ENCODE measurements at places on chromosomes 1 and 21. TPM values are rescaled to one million over a fixed set of nuclear protein-coding genes. Genes with fewer than 3 reads are reported as not detected.

The RGS13 gene
- polyA plus RNA-seq = 0.71 TPM

DNA sequence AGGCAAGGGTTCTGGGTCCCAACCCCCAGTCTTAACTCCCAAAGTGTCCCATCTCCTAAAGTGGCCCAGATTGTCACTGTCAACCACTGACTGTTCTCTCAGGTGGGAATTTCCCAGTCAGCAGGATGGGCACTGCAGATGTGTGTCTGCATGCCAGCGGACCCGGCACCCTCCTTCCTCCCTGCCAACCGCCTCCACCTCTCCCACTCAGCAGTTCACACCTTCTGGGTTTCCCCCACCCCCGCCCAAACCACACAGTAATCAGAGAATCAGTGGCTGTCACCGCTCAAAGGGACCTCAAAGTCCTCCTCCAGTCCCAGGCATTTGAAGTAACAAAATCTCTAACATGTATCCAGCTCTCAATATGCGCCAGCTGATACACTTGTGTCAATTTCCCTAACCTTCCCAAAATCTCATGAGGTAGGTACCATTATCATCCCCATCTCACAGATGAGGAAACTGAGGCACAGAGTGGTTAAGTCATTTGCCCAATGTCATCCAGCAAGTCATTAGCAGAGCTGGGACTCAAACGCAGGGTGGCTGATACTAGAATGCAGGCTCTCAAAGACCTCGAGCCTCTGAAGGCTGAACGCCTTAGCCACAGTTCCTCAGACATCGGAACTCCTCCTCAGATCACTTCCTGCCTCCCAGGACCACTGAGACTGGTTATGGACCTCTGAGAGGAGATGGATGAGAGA lies 4.8 kb downstream of the RUNX3 start:
- no peak for DNase-seq

GRCh38 chr1:81435175-81435574 lies 365.6 kb upstream of the ADGRL2 start:
- DNase-seq = no peak

- no peak for DNase-seq
Measured at GRCh38 chr1:91584878-91585277, 84.2 kb downstream of the CDC7 start.

DNA sequence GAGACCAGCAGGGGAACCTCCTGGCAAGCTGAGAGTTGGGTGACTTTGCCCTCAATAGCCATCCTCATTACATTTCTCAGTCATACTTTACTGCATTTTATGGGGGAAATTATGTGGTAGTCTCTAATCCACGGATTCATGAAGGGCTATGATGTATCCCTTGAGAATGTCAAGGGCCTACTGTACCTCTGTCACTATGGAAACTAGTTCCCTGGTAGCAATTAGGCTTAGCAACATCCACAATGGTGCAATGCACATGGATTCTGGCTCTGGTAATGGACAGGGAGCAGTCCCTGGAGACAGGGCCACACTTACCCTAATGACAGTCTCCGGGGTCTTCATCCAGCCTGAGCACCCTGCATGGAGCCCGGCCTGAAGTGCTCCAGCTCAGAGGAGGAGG lies 26.5 kb downstream of the LRRN2 start:
- DNase-seq = no peak
